ENCODE measurements at places on chromosomes 13 and 19.

DNA sequence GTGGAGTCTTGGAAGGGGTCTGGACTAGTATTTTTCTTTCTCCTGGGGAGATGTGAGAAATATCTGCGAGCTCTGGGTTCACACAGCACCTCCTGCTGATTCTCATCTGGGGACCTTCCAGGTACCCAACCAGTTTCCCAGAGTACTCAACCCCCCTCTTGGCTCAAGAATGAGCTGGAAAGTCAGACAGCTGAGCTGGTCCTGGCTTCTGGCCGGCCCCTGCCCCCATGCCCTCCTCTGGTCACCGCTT lies 2.2 kb upstream of the PDE4A start:
- DNase-seq, result no peak

DNA sequence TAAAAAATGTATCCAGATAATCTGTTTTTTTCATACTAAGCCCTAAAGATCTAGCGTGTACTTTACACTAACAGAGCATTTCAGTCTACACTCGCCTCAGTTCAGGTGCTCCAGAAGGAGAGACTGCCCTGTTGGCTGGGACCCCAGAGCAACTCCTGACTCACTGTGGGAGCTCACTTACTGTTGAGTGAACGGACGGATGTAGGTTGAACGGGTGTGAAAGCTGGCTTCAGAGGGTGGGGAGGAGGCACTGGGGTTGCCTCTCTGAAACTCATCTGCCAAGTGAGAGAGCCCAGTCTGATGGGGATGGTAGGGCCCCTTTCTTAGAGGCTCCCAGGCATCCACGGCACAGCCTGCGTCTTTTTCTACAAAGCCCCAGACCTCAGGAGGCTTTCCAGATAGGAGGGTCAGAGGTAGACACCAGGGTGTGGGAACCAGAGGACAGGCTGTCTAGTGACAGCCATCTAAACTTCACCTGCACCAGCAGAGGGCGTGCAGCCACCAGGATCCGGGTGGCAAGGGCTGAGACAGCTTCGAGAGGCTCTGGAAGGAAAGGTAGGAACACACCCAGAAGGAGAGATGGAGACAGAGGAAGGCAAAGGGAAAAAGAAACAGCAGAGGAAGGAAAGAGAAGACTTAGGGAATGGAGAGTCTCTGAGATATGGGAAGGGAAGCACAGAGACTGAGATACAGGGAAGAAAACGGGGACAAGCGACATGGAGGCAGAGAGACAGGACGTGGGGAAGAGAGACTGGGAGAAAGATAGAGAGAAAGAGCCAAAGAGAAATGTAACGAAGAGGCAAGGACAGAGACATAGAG lies 3.7 kb downstream of the KASH5 start:
- peak; percentile 16 for DNase-seq

GRCh38 chr13:71867131-71867814 lies at the start of gene DACH1:
DACH1 (minus strand) TSS chr13:71867204.
- peak; percentile 41 for DNase-seq

DNA sequence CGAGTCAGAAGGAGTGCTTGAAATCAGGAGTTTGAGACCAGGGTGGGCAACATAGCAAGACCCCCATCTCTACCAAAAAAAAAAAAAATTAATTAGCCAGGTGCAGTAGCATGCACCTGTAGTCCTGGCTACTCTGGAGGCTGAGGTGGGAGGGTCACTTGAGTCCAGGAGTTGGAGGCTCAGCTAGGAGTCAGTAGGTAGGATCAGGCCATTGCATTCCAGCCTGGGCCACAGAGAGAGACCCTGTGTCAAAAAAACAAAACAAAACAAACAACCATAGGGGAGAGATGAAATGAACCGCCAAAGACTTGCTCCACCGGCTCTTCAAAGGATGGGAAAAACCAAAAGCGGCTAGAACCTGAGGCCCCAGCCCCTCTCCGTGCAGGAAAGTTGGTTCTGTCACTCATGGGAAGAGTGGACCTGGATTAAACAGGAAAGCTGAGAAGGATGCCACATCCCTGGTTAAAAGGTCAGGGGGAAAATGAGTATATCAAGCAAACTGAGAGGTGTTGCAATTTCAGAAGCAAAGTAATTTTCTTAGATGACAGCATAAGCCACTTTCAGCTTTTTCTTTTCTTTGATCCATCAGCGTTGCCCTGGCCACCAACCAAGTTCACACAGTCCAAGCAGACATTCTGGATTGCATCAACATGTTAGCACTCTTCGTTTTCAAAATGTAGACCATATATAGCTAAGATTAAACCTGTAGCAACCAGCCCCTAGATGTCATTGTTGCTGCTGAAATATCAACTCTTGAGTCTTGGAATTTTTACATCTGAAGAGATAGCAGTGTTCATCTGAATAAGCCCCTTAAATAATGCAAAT lies 8.9 kb upstream of the ZNF507 start:
- peak; percentile 16 for DNase-seq

DNA sequence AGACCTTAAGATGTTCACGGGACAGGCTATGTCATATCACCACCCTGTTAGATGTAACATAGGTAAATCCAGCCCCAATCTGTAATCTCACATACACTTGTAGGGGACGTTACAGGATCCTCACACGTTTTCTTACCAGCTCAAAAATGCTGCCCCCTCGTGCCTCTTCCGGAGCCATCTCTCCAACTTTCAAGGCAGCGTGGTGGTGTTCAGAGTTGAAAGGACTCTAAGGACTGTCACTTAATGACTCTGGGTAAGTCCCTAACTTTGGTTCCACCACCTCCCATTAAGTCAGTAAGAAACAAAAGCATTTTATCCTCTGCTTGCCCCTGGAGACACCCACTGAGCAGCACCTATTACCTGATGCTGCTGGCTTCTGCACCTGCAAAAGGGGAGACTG lies 4.4 kb downstream of the MED26 start:
- no peak for DNase-seq

DNA sequence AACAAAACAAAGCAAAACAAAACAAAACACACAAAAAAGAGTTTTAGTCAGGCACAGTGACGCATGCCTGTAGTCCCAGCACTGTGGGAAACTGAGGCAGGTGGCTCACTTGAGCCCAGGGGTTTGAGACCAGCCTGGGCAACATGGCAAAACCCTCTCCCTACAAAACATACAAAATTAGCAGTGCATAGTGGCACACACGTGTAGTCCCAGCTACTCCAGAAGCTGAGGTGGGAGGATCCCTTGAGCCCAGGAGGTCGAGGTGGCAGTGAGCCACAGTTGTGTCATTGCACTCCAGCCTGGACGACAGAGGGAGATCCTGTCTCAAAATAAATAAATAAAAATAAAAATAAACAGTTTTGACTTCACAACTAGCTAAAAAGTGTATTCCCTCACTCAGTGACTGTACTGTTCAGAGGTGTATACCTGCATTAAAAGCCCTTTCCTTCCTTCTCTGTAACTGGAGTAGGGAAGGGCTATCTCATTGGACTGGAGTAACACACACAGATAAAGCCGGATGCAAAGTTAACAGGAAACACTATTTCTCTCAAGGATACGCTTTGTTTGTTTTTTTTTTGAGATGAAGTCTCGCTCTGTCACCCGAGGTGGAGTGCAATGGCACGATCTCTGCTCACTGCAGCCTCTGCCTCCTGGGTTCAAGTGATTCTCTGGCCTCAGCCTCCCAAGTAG lies 3.7 kb upstream of the BAX start:
- no peak for DNase-seq

DNA sequence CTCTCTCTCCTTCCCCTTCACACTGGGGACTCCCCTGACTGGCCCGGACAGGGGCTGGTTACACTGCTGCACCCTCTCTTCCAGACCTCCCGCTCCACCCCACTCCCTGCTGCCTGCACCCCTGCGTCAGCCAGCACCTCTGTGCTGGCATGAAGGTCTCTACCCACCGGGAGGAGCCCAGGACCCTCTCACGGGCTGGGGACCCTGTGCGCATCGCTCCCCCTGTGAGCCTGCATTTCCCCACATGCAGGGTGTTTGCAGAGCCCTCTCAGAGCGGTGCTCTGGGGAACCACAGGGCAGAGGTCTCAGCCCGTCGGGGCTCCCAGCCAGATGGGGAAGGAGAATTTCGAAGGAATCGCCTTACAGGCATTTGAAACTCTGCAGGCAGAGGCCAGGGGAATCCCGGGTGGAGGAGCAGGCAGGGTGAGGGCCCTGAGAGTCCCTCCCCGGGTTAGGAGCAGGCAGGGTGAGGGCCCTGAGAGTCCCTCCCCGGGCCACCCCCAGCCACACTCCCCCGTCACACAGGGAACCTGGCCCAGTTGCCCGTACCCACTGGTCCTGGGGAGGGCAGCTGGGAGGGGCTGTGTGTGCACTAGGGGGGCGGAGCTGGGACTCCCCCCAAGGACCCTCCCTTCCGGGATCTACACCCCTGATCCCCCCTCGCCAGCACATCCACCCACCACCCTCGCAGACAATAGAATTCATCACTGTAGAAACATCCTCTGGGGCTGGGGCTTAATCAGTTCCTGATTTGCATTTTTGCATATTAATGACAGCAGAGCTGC lies 16.3 kb upstream of the TCF3 start:
- DNase-seq, result peak; percentile 87

DNA sequence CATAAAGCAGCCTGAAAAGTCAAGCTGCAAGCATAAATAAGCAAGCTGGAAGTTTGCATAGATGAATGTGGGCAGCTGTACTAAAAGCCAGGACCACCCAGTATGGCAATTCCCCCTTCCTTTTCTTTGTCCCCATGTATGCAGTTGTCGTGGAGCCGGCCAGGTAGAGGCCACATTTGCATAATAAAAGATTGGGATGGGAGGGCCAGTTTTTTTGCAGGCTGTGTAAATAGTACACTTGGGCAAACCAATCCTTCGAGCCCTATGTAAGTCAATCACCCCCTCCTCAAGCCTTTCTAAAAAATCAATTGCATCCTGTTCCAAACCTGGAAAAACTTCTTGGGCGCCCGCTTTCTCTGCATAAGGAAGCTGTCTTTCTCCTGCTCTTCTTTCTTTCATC lies 13.1 kb upstream of the ZNF99 start:
- no peak for DNase-seq
